ENCODE measurements at places on chromosomes 11 and 22.

- no peak for DNase-seq
These were observed 21.3 kb upstream of the KRTAP5-7 start for GRCh38 chr11:71505781-71506180.

DNA sequence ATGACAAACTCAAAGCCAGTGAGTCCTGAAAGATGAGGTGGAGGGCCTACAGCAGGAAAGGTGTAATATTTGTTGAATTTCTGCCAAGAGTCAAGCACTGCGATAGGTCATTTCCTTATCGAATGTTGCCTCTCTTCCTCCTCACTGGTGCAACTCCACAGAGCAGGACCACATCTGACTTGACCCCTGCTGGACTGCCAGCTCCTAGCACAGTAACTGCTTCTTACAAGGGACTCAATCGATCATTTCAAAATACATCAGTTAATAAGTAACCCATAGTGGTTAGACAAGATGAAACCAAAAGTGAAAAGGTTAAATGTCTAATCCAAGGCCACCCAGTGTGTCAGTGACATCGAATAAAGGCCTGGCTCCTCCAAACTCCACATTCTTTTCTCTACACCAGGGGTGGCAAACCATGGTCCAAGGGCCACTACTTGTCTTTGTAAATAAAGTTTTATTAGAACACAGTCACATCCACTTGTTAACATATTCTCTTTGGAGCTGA, 98.5 kb upstream of the CSNK2A3 start:
- no peak for DNase-seq

DNA sequence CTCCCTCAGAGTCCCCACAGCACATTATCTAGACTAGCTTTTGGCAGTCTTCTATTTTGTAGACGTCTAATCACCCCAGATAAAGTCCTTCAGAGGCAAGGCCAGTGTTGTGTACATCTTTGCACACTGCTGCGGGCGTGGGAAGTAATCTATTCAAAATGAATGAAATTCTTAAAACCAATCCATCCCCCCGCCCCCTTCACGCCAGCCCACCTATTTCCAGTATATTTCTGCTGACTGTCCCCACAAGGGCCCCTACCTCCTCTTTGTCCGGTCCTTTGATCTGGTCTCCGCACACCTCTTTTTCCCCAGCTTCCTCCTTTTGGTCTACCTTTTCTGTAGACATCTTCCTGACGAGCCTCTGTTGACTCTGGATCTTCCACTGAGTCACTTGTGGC, 375 bp downstream of the BSCL2 start:
- DNase-seq, result no peak

GRCh38 chr11:117833401-117833891, 8.9 kb upstream of the FXYD2 start:
- DNase-seq, result no peak

- DNase-seq, result peak; percentile 44
These were observed 394 bp downstream of the KIAA1671 start for GRCh38 chr22:24952837-24953383.

- DNase-seq, result no peak
These were observed 17.6 kb downstream of the PLA2G6 start for GRCh38 chr22:38163844-38164550.

Measured in neural crest cell (in vitro differentiated cells).